Hypothalamus (tissue), 51 donors: ENCODE measurements at places on chromosomes 2 and 18.

DNA sequence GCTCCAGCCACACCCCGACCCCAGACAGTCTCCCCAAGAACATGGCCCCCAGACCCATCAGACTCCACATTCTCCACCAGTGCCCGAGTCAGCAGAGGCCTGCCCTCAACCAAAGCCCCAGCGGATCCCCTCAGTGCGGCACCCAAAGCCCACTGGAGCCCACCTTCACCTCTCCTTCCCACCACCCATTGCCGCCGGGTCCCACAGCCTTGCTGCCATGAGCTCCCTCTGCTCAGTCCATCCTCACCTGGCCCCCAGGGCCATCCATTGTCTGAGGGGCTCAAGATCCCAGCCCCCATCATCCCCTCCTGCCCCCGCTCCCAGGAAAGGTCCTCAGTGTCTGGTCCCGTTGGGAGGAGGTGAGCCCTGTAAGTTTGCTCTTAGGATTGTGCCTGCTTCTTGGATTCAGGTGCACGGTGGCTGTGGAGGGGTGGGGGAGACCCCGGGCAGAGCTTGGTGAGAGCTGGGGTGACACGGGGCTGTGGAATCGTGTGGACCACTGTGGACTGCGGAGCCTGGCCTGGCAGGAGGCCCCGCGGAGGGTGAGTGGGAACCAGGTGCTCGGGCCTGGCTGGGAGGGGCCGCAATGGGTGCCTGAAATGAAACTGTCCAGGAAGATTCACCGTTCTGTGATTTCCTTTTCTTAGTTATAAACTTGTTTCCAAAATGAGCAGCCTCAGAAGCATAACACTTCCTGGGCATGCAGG, 32.7 kb upstream of the GPC1 start:
- DNase-seq: no peak

DNA sequence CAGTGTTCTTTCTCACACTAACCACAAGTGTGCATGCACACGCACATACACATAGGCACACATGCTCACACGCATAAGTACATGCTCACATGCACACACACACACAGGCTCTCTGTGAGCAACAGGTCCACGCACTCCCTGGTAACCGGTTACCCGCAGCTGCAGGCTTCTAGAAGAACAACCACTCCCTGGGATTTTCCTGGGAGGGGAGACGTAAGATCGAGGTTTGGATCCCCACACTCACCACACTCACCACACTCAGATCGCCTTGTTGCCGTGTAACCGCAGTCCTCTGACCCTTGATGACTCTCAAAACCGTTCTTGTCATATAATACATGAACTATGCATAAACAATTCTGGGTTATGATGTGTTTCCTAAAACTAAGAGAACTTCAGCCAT, 42.2 kb downstream of the TTC32 start:
- no peak for DNase-seq

DNA sequence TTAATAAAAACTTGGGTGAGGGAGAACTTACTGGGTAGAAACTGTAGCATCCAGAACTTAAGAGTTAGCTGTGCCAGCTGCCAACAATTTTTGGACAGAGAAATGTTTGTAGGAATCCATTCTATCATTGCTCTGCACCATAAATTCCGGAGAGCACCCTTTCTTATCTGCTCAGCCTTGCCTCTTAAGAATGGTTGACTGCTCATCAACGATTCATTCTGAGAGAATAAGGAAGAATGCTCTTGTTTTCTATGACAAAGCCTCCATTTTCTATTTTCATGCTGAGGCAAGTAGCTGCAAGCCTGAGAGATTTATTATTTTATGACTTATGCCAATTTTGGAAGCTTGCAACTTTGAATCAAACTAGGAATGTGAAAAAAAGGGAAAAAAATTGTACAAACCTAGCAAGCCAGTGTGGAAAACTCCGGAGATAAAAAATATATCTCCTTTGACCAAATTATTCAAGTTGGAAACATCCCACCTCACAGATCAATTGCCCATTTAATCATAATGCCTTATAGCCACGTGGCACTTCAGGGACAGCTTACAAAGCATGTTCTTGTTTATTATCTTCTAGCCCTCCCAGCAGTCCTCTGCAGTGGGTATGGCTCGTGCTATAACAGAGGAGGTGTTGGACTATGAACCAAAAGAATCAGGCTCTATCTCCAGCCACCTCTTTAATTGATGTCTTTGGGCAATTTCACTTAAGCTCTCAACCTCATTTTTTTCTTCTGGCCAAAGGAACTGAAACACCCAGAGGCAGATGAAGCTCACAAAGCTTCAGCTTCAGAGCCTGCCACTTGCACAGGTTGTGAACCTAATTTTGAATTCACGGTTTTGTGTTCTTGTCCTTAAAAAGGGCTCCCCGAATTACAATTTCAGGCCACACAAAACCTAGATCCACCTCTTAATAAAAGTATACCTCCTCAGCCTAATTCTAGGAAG, 40.9 kb upstream of the ATL2 start:
- DNase-seq: no peak

DNA sequence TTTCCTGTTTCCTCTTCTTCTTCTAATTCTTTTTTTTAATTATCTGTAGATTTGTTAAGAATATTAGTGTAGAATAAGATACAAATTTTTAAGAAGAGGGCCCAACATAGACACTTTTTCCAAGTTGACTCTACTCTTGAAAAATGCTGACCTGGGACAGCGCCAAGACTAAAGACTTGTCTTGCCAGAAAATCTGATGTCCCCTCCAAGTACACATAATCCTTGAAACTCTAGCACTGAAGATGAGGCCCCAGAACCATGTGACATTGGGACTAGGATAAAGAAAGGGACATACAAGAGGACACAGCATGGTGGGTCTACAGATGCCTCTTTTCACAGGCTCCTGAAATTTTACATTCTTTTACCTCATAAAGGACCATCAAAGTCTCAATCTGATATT, 271.6 kb upstream of the SESTD1 start:
- no peak for DNase-seq

GRCh38 chr2:3610415-3610814, 15.5 kb downstream of the COLEC11 start:
- no peak for DNase-seq

GRCh38 chr2:24870891-24871705, 48.9 kb downstream of the ADCY3 start:
- no peak for DNase-seq

- peak; percentile 67 for DNase-seq
Observed at GRCh38 chr2:226799211-226799975, at the start of gene IRS1. TSS of gene IRS1 (minus strand) at chr2:226799820. CDS start at chr2:226798738, 1,082 bp downstream.

DNA sequence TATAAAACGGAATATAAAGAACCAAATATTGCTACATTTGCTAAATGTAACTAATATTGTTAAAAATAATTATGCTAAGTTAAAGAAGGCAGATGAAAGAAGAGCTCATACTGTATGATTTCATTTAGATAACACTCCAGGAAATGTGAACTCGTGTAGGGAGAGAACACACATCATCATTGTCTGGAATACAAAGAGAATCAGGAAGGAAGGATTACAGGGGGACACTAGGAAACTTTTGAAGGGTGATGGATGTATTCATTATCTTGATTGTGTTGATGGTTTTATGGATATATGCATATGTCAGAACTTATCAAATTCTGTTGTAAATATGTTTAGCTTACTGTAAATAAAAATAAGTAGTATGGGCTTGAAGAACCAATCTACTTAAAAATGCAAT, 104.1 kb upstream of the TRIB2 start:
- no peak for DNase-seq

DNA sequence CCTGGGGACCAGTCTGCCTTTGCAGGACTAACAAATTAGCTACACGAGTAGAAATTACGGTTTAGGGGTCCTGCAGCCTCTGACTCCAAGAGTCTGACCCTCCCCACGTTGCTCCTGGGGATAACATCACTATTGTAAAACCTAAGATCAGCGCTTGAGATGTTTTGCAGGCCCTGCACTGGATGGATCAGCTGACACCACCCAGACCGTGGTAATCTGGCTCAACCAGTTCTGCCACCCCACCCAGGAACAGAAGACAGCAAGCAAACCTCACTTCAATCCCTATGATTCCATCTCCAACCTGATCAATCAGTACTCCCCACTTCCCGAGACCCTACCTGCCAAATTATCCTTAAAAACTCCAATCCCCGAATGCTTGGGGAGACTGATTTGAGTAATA, 31.7 kb downstream of the NGEF start:
- no peak for DNase-seq

- no peak for DNase-seq
Observed at GRCh38 chr18:61731693-61732376, 161.0 kb downstream of the RNF152 start.

DNA sequence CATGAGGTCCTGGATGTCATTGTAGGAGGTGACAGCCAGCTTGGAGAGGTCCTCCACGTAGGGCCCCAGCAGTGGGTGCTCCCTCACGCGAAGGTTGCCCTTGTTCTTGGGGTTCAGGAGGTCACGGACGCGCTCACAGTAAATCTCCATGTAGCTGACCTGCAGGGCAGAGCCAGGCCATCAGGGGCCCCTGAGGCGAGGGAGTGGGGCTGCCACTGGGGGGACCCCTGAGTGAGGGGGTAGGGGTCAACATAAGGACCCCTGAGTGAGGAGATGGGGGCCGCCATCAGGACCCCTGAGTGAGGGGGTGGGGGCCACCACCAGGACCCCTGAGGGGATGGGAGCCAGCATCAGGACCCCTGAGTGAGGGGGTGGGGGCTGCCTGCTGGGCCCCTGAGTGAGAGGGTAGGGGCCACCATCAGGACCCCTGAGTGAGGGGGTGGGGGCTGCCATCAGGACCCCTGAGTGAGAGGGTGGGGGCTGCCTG, 33.6 kb downstream of the KIF1A start:
- DNase-seq: no peak

DNA sequence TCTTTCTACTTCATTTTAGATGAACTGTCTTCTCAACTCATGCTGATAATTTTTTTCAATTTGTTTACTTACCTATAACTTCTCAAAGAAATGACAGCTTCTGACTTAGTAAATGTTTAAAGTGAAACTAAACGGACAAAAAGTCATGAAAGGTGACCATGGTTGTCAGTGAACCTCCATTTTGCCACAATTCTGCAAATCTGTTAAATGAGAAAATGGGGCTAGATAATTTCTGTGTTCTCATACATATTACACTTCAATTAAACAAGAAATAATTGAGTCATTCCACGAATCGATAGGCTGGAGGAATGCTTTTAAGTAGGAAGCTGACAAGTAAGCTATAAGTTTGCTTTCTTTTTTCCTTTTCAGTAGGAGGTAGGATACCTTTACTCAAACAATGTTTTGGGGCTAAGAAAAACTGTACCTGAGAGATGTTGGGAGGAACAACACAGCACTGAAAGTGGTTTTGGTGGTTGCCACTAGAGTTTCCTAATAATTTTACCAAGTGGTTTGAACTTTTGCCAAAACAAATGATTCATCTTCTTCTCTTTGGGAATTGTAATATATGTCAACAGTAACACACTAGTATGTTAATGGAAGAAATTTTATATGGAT, 17.1 kb downstream of the DYNAP start:
- DNase-seq: no peak

DNA sequence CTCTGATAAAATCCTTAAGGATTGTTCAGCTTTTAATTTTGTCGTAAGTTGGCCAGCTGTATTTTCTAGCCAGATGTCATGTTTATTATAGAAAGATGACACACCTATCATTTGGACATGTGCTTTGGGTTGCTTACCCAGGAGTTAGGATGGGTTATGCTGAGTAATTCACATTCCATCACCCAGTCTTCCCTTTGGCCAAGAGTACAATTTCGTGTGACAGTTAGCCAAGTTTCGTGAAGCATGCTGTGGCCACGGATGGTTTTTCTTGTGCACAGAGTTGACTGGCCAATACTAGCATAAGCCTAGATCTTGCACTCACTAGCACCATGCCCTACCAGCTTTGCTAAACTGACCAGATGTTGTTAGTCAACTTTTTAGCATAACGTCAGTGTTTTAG, 5.8 kb downstream of the MAPRE3 start:
- no peak for DNase-seq

- no peak for DNase-seq
Observed at GRCh38 chr2:230244211-230244610, 18.7 kb downstream of the SP140 start.

GRCh38 chr2:147469471-147469870, 375.4 kb upstream of the ACVR2A start:
- DNase-seq: no peak

DNA sequence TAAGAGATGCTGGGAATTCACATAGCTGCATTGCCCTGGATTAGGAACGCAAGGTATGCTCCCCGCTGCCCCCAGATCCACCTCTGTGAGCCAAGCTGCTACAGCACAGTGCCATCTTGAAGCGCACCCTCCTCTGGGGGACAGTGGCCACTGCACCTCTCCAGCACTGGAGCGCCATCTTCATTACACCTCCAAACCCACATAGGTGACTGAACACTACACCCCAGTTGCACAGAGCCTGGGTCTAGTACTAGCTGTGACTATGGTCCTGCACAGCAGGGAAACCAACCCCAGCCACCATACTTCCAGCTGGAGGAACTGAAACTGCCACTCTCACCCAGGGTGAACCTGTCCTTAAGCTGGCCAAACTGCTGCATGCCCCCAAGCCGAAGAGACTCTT, 84.6 kb downstream of the TMEM237 start:
- no peak for DNase-seq

DNA sequence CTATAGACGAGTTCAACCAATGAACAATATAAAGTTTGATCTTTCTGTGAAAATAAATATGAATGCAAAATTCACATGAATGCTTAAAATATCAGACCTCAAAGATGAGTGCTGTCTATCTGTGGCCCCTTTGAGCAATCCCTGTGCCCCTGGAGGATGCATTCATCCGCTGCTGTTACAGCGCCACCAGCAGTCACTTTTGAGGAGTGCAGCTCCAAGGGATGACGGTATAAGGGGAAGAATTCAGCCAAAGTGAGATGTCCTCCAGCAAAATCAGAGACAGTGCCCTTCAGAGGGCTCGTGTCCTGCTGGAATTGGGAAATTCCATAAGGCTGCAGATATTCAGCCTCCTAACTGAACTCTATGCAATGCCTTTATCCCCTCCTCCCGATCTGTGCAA, 12.0 kb upstream of the CHRNA1 start:
- DNase-seq: no peak

- no peak for DNase-seq
Observed at GRCh38 chr2:127105656-127106456, 1.1 kb downstream of the BIN1 start.

DNA sequence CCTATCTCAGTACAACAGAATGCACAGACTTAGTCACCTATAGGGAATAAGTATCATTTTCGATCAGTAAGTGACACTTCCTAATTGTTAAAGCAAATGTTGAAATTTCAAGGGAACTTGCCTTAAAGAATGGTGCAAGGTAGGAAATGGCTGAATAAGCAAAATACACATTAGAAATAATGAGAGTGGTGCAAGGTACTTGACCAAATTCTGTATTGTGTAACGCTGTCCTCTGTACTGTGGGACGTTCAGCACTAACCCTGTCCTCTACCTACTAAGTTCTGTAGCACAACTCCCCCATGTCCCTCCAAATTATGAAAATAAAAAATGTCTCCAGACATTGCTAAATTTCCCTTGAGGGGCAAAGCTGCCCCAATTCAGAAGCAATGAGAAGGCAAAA, 19.4 kb downstream of the MMADHC start:
- DNase-seq: no peak
